ENCODE measurements at places on chromosomes 12 and 14. TPM values are rescaled to one million over a fixed set of nuclear protein-coding genes. Genes with fewer than 3 reads are reported as not detected.

- no peak for DNase-seq
Observed at GRCh38 chr12:91219511-91219910, 36.9 kb upstream of the DCN start.

NCOR2 gene
- total RNA-seq, result 130 TPM

DNA sequence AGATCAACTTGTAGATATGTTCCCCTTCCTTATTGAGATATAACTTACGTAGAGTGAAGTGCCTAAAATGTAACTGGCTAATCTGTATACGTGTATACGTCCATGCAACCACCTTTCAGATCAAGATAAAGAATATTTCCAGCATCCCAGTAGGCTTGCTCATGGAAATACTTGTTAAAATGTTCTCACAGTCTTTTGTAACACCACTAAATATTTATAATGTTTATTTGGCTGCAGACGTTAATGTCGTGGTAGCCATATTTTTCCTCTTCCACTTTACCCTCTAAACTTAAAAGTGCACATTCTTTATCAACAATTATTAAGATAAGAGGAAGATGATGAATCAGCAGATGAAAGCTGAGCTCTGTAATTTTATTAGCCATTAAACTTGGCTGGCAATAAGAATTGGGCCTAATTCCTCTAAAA lies 447.4 kb downstream of the AEBP2 start:
- no peak for DNase-seq

- DNase-seq, result no peak
Observed at GRCh38 chr12:27273114-27273513, 29.0 kb downstream of the STK38L start.

RTL1 gene
- not detected for total RNA-seq

SMIM41 gene
- 0.71 TPM for total RNA-seq

KRT8 gene
- total RNA-seq, result 96.0 TPM

GRCh38 chr12:38157274-38157932 lies 159.2 kb upstream of the ALG10B start:
- no peak for DNase-seq

GRCh38 chr12:98319716-98320425 lies 195.5 kb upstream of the TMPO start:
- DNase-seq, result no peak

RNASE3 gene
- total RNA-seq, result not detected

DNA sequence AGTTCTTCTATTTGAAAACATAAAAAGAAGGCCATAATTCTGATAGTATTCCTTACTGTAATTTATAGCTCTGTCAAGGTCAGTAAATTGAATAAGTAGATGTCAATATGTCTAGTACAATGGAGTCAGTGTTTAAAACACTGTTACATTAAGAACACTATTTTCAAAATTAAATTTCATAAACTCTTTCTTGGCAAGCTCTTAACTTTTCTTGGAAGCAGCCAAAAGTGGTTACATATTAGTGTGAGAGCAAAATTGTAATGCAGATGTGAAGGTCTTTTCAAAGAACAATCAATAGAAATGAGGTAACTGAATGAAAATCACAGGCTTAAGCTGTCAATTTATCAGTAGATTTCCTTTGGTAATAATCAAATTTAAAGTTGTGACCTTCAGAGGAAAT lies 722.4 kb upstream of the NOVA1 start:
- DNase-seq, result no peak

GDF3 gene
- not detected for total RNA-seq
